ENCODE measurements at places on chromosomes 5 and 9.

DNA sequence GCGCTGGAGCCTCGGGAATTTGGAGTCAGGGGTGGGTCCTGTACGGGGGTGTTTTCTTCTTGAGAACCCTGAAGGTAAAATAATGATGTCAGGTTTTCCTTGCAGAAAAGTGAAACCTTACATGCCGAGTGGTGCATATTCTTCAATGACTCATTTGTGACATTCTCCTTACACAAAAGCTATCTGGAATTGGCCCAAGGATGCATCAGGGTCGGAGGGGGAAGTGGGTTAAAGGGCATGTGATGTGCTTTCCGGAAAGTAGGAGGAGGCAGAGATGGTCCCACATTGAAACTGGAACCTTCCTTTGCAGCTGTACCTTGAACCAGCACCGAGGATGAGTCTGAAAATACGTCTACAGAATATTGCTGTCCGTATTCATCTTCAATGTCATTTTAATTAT, 411.2 kb upstream of the IRX4 start:
- no peak for DNase-seq

DNA sequence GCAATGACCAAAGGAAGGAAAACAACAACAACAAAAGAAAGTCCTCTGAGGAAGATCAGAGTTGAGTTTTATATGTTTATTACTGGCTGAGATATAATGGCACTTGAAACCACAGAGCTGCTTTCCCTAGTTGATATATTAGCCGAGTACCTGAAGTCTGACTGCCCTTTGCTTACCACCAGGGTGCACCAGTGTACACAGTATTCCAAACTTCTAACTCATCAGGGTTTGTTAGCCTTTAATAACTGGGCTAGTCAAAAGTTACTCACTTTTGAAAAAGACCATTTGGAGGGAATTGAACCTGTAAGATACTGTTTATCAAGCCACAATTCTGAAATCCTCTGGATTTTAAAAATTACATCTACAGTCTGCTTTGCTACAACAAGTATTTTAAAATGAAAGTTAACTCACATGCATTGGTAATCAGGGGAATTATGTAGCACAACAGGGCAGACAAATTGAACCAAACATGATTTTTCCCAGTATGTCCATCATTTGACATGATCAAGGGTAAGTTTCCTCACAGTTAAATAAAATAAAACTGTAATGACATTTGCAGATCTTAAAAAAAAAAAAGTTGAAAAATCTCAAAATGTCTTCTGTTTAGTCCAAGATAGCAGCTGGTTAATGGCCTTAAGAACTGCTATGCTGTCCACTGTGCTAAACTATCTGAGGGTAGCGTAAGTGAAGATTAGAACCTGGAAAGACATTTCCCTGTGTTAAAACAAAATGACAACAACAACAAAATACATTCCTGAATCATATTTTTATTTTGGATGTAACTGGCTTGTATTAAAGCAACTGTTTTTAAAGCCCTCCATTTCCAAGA, 57.3 kb upstream of the C6 start:
- no peak for DNase-seq

GRCh38 chr5:118069452-118069851, 918.9 kb downstream of the DTWD2 start:
- DNase-seq = no peak

DNA sequence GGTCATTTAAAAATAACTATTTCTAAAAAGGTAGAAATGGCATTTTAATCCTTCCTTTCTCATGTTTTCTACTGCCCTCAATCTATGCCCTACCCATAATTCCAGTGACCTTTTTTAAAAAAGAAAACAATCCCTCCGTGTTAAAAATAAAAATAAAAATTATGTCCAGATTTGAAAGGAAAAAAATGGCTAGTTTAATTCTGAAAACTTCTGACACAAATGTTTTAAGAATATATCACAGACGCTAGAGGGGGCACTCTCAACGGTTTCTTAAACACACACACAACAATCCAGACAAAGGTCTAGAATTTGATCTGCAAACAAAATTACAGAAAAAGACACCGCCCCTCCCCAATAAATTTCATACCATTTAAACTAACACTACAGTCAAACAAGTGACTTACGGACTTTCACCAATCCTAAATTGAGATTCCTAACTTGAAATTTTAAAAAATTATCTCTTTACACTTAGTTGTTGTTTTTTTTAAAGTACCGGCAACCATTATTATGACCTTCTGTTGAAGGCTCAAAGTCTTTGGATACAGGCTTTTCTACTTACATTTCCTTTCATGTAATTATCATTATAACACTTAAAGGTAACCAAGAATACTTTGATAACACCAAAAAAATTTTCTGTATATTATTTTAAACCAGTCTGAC, 38.2 kb downstream of the CLINT1 start:
- no peak for DNase-seq

- no peak for DNase-seq
Measured at GRCh38 chr9:99433095-99433494, 211.0 kb downstream of the SEC61B start.

- DNase-seq = no peak
Measured at GRCh38 chr5:82413302-82414040, 135.3 kb upstream of the RPS23 start.

GRCh38 chr5:78654386-78654785, 5.8 kb upstream of the LHFPL2 start:
- DNase-seq = no peak

- DNase-seq = no peak
Measured at GRCh38 chr5:96347502-96348292, 85.4 kb downstream of the PCSK1 start.

GRCh38 chr9:78325343-78325742, 28.4 kb downstream of the PSAT1 start:
- DNase-seq = no peak

DNA sequence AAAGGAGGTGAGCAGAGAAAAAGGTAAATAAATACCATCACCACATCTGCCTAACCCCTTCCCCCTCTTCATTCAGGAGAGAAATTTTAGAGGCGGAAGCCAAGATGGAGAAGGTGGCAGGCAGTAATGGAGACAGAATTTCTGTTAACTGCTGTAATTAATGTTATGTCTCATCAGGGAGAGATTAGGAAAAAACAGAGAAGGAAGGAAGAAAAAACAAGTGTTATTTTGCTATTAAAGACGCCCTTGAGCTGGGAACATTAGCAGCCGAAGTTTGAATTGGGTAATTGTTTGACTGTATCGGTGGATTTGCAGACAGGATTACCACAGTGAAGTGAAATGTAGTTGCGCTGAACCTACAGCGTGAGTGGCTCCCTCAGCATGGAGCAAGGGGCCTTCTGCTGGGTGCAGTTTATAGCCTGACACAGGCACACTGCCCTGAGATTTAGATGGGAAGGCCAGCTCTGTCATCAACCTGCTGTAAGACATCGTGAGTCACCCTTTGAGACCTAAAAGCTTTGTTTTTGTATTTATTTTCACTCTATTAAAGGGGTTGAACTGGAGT, 136.3 kb downstream of the ASTN2 start:
- DNase-seq = no peak

GRCh38 chr9:106930477-106930876, 67.5 kb downstream of the ZNF462 start:
- no peak for DNase-seq
